ENCODE measurements at places on chromosomes 3 and 15. TPM values are rescaled to one million over a fixed set of nuclear protein-coding genes. Genes with fewer than 3 reads are reported as not detected.

Gene TRIM71
- total RNA-seq = not detected

Gene CHRNB4
- not detected for total RNA-seq

Gene CFAP91
- total RNA-seq = 0.50 TPM

Gene CLDN16
- total RNA-seq = not detected

Gene HOMER2
- total RNA-seq = 18.2 TPM
